ENCODE measurements at places on chromosomes 5 and 9.

DNA sequence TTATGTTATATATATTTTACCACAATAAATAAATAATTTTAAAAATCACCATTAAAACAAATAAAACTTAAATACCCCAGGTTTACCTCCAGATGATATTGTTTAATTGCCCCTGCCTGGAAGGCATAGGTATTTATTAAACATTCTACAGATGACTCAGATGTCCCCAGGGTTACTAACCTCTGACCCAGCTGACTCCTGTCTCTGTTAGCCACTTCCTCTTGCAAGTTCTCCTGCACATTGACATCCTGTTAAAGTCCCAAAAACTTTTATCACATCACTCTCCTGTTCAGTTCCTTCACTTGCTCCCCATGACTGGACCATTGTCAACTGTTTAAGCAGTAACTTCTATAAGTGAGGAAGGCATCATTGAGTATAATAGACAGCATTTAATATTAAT, 37.0 kb upstream of the RAB3C start:
- no peak for DNase-seq

DNA sequence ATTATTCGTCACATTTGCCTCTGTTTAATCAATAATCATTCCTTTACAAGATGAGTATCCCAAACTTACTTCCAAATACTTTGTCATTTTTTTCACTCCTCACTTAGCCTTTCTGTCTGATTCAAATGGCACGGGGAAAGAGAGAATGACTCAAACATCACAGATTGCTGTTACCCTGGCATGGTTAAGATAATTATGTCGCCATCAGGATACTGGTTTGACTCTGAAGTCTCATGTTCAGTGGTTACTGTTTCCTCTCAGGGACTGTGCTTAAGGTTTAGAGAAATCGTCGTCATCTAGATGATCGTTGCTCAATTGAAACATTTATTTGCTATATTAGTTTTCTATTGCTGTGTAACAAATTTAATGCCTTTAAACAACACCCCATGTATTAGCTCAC, 45.2 kb upstream of the RAD23B start:
- DNase-seq, result no peak

GRCh38 chr5:16742938-16743337, 126.1 kb upstream of the RETREG1 start:
- DNase-seq, result no peak

DNA sequence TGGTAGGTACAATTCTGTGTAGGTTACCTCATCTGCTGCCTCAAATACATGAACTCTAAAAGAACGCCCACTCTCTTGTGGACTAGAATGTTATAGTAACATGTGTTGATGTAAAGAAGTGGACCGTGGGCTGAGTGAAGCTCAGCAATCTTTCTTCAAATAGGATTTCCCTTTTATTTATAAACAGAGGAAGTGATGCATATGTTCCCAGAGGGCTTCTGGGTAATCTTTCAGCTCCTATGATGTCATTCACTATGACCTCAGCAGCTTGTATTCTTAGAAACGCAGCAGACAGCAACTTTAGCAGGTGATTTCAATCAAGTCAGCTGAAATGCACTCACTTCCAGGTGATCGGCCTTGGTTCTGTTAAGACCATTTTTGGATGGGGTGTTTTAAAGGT, 14.4 kb downstream of the F2RL2 start:
- no peak for DNase-seq

- no peak for DNase-seq
These were observed 199.5 kb upstream of the DMRT1 start for GRCh38 chr9:642014-642413.

DNA sequence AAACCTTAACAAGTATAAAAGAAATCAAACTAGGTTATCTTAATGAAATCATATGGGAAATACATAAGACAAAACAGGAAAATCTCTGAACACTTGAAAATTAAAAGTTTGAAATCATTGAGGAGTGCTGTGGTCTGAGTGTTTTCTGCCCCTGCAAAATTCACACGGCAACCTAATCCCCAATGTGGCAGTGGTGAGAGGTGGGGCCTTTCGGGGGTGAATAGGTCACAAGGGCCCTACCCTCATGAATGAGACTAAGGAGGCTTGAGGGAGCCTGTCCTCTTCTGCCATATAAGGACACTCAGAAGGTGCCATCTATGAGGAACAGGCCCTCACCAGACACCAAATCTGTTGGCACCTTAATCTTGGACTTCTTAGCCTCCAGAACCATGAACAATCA, 10.7 kb downstream of the CAMSAP1 start:
- DNase-seq, result no peak

DNA sequence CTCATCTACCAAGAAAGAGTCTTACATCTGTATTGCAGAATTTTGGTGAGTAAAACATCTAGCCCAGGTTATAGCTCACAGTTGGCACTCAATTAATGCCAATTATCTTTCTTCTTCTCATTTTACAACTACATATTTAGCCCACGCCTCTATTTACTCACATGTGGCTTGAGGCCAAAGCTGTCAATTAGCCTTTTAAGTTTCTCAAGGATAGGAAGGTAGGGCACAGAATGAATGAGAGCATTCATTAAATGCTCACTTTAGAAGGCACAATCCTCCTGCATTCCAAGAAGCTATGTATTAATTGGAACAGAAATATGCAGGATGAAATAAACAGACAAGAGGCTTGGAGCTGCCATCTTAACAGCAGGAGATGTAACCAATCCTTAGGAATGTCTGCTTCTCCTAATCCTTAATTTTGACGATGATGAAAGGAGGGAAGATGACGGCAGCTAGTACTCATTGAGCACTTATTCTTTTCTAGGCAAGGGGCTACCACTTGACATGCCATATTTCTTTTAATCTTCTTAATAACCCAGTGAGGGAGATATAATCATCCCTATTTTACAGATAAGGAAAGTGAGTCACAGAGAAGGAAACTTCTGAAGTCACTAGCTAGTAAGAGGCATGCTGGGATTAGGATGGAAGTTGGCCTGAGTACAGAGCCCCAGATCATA, 30.8 kb upstream of the PANK3 start:
- no peak for DNase-seq

DNA sequence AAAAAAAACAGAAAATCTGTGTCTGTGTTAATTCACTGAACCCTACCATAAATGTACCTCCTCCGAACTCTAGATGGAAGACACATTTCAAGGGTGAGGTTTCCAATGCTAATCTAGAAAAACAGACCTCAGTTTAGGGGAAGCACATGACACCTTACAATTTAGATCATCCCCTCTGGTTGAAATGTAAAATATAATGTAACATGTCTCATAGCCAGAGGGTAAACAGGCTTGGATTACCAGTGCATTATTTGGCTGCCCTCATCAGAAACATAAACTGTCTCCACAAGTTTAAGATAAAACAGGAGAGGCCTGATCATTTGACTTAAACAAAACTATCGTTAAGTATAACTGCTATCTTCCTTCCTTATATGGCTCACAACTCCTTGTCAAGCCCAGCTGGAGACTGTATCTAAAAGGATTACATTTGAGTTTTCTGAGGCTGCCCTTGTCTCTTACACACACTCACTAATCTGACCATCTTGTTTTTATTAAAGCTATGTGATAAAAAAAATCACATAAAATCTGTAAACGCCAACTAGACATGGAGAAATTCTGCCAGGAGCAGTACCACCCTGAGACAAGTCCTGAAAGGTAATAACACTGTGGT, 105.7 kb downstream of the LURAP1L start:
- DNase-seq, result no peak

DNA sequence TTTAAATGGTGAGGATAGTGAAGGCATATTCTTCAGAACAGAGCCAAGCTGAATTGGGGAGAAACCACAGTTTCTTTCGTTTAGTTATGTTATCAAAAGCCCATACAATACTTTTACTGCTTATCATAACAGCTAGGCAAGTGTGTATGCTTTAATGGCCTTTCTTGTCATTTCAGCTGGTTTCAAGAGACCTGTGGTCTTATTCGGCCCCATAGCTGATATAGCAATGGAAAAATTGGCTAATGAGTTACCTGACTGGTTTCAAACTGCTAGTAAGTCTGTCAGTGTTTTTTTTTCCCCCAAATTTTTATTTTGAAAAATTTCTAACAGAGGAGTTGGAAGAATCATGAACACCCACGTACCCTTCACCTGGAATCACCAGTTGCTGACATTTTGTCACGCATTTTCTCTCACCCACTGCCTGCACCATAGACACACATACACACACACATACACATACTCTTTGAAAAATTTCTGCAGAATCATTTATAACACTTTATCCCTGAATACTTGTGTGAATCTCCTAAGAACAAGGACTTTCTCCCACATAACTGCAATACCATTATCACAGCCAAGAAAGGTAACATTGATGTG, 63.7 kb downstream of the TJP2 start:
- no peak for DNase-seq

- no peak for DNase-seq
These were observed 185.2 kb downstream of the DCP2 start for GRCh38 chr5:113161806-113162205.

DNA sequence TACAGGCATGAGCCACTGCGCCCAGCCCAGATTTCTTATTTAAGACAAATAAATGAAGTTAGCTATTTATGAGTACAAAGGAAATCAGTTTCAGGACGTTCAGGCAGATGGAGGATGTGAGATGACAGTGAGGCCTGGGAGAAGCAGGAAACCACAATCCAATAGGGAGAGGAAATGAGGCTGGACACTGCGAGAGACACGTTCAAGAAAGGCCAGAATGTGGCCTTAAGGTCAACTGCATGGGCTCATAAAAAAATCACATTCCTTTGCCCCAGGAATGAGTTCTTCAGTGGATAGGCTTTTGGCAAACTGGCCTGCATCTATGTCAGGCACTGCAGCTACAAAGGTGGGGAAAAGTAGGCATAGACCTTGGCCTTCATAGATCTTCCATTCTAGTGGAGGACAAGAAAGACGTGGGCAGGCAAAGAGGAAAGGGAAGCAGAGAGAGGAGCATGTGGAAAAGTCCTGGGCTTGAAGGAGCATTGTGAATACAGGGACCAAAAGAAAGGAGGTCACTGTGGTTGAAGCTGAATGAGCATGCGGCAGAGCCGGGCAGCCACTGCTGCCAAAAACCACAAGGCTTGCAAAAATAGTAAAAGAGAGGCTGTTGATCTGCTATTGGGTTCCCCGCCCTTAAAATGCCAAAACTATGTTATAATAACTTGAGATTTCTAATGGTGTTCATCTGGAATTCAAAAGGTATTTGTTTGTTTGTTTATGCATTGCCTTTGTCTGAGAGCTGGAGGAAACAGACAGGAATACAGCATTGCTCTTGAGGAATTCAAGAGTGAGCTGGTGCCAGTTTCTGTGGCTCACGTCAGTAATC, 133.0 kb downstream of the GNA14 start:
- DNase-seq, result no peak

DNA sequence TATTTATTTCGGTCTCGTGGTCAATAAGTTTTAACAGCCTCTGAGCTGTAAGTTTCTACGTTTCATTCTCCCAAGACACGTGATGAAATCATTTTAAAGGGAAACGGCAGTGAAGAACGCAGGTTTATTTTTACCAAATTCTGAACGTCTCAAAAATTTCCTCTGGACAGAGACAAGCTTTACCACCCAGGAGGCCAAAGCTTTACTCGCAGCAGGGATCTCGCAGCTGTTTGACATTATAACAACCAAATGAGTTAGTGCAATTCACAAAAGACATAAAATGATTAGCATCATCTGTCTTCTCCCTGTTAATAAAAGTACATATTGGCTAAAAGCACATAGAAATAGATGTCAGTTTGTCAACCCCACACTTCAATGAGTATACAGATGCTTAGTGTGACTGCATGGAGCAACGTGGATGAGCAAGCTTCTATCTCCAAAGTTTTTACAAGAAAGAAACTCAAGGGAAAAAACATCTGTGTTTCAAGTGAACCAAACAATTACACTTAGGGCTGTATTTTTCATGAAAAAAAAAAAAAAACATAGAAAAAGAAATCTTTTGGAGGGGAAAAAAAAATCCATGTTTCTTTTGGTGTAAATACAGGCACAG, 2.5 kb downstream of the SEMA5A start:
- DNase-seq, result no peak

GRCh38 chr5:113652161-113652560, 138.7 kb downstream of the YTHDC2 start:
- DNase-seq, result no peak

- no peak for DNase-seq
These were observed 68.0 kb downstream of the PTBP3 start for GRCh38 chr9:112265391-112265790.

- DNase-seq, result no peak
These were observed 164.4 kb upstream of the EDIL3 start for GRCh38 chr5:84549054-84549453.

DNA sequence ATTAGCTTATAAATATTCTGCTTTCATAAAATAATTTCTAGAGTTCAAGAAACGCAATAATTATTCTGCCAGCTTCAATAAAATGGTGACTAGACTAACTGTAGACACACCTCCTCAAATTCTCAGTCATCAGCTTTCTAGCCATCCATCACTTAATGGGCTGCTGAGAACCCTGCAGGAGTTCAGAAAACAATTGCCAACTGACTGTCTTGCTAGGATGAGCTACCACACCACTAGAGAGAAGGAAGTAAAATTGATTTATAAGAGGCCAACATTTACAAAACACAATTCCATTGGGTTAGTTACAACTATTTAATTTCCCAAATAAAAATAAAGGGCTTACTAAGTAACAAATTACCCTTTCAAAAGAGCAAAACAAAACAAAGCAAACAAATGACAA, 126.5 kb upstream of the PAPPA start:
- DNase-seq, result no peak
